ENCODE measurements at places on chromosomes 12 and 14. TPM values are rescaled to one million over a fixed set of nuclear protein-coding genes. Genes with fewer than 3 reads are reported as not detected.

- DNase-seq, result no peak
Measured at GRCh38 chr14:61444215-61444768, 122.9 kb downstream of the PRKCH start.

GRCh38 chr14:61355892-61356325 lies 34.5 kb downstream of the PRKCH start:
- peak; percentile 78 for DNase-seq

DNA sequence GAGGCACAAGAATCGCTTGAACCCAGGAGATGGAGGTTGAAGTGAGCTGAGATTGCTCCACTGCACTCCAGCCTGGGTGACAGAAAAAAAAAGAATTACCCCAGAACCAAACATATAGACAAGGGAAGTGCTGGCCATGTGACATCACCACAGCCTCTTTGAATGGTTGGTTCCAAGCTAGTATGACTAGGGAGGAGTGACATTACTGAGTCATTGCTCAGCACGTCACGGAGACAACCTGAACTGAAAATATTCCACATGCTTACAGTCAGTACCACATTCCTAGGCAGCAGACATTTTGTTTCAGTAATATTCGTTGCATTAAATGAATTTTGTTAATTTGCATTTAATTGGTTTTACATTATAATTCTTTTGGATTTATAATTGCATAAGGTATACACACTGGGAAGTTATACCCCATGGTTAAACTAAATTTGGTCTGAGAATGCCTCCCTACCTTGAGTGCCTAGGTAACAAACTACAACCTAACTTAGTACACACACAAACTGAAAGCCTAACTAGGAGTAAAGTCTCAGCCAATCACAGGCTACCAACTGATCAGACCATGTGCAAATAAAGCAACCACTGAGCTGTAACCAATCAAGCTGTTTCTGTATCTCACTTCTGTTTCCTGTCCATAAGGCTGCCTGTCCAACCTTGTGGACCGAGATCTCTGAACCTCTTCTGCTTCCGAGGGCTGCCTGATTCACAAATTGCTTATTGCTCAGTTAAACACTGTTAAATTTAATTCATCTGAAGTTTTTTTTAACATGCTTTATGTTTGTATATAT lies 164.4 kb downstream of the CAND1 start:
- no peak for DNase-seq

- DNase-seq, result no peak
Measured at GRCh38 chr14:100858838-100859220, 32.9 kb downstream of the MEG3 start.

GRCh38 chr12:400828-401227 lies 616 bp upstream of the CCDC77 start:
- DNase-seq, result no peak

- DNase-seq, result no peak
Measured at GRCh38 chr14:103716091-103716801, 636 bp downstream of the ZFYVE21 start.

DNA sequence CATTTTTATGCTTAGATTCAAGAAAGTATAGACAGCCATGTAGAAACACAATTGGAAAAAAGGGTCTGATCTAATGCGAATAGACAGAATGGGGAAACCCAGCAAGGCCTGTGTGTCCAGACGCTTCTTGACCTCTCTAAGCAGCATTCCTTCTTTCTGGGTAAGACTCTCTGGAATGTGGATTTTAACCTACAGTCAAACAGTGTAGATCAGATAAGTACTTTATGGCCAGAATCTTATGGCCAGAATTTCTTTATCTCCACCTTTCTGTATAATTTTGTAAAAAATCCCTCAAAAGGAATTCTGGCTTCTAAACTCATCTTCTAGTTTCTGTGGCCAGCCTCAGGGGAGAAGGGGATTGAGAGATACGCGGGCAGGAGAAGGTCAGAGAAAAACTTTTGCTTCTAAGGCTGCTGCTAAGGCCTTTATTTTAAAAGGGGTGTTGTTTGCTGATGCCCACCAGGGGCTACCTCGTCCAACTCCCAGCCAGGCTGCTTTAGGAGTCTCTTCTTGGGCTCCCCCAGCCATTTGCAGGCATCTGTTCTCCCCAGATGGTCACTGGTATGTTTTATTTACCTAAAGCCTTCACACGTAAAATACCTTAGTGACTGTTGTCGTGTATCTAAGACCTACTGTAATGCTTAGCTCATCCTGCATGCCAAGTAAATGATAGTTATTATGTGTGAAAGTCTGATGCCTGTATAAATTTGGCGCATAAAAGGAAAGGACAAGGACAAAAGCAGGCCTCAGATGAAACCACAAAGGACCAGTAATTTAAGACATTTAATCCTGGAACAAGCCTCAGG lies 68.4 kb downstream of the ANO6 start:
- DNase-seq, result no peak

DNA sequence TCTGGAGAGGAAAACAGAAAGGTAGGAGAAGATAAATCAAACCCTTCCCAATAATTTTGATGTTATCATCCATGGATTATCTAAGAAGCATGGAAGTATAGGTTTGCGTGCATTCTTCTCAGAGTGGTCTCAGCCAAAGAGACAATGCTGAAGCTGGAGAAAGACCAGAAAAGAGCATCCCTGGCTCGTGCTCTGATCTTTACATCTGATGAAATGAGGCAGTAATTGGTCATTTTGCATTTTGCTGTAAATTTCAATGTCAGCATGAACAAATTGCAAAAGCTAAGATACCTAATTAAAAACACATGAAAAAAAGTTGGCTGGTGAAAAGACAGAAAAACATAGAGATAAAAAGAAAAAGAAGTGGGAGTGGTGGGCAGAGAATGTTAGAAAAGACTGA lies 252.4 kb downstream of the ITPR2 start:
- DNase-seq, result no peak

GRCh38 chr12:109727039-109727723 lies 13.6 kb downstream of the FAM222A start:
- peak; percentile 69 for DNase-seq

DNA sequence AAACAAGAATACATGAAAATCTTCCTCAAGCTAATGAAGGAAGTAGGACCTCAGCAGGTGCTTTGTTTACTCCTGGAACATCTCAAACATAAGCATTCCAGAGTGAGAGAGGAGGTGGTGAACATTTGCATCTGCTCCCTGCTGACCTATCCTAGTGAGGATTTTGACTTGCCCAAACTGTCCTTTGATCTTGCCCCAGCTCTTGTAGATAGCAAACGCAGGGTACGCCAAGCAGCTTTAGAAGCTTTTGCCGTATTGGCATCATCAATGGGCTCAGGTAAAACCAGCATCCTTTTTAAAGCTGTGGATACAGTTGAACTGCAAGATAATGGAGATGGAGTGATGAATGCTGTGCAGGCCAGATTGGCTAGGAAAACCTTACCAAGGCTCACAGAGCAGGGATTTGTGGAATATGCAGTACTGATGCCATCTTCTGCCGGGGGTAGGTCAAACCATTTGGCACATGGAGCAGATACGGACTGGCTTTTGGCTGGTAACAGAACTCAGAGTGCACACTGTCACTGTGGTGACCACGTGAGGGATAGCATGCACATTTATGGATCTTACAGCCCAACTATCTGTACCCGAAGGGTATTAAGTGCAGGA lies 1.9 kb downstream of the TOGARAM1 start:
- DNase-seq, result no peak

- peak; percentile 71 for DNase-seq
Measured at GRCh38 chr12:63151623-63152320, 771 bp upstream of the AVPR1A start.

- no peak for DNase-seq
Measured at GRCh38 chr12:119231774-119232173, 53.0 kb downstream of the HSPB8 start.

Gene JAG2
- total RNA-seq, result 36.7 TPM

Gene INHBC
- total RNA-seq, result not detected

Gene KRT3
- total RNA-seq, result not detected

Gene KRT73
- not detected for total RNA-seq

Gene CCNB1IP1
- 61.3 TPM for total RNA-seq

Gene SRP54
- total RNA-seq, result 33.9 TPM

Gene CAPZA3
- not detected for total RNA-seq
